ENCODE measurements at places on chromosomes 3 and 15. TPM values are rescaled to one million over a fixed set of nuclear protein-coding genes. Genes with fewer than 3 reads are reported as not detected.

Gene HYAL1
- 2.6 TPM for total RNA-seq

Gene ALAS1
- total RNA-seq: 52.2 TPM

Gene SI
- not detected for total RNA-seq

Gene TF
- total RNA-seq: not detected

Gene RAB43
- 19.0 TPM for total RNA-seq

Gene PDZRN3
- 32.5 TPM for total RNA-seq

Gene LRRC31
- not detected for total RNA-seq

Gene WDR73
- total RNA-seq: 37.0 TPM

Gene ZNF774
- total RNA-seq: 1.7 TPM

Gene CNTN6
- 0.97 TPM for total RNA-seq

Gene SLC22A13
- 0.43 TPM for total RNA-seq

Gene GPR27
- total RNA-seq: not detected

Gene RABL3
- total RNA-seq: 18.1 TPM

Gene CERS3
- total RNA-seq: not detected

Gene RBP2
- total RNA-seq: not detected

Gene ALPK3
- total RNA-seq: 0.86 TPM

Gene SNX22
- total RNA-seq: 0.32 TPM

Data from fibroblast of villous mesenchyme (primary cell).